A549 (cell line): ENCODE measurements at places on chromosomes 3 and 15. TPM values are rescaled to one million over a fixed set of nuclear protein-coding genes. Genes with fewer than 3 reads are reported as not detected.

GRCh38 chr3:144923046-144923775 is 951.6 kb downstream of the DIPK2A start:
- no peak for DNase-seq

DNA sequence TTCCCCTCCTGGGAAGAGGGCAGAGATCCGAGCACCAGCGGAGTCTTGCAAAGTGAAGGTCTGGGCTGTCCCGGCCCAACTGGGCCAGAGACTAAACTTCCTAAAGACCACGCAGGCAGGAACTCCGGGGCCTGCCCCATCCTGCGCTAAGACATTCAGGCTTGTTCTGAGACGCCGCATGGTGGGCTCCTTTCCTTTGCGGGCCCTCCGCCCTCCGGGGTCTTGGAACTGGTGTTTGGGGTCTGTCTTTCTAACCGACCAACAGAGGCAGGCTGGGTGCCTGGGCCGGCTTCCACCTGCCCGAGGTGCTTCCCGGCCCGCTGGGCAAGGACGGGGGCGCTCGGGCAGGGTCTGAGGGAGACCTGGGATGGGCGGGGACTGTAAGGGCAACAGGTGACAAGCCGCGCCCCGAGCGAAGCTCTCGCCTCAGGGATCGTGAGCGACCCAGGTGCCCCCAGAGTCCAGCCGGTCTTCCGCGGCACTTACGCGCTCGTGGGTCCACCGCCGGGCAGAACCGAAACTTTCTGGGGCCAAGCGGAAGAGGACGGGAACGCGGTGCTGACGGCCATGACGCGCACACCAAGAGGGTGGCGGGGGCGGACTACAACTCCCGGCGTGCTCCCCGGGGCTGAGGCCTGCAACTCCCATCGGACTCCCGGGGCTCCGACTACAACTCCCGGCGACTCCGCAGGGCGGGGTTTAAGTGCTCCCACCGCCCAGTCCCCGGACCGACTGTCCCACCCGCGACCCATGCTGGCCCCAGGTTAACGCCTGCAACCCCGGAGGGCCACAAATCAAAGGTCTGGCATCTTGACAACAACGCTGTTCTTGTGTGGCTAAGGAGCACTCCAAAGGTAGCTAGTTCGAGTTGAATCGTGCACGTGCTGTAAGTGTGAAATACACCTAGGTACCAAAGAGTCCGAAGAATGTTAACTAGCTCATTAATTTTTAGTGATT is at the start of gene FYCO1:
Gene FYCO1 (minus strand): TSS at position 589 of the 957 bp plus-strand sequence. CDS start 10,914 bp downstream, outside the sequence.
- DNase-seq = peak; percentile 84

DNA sequence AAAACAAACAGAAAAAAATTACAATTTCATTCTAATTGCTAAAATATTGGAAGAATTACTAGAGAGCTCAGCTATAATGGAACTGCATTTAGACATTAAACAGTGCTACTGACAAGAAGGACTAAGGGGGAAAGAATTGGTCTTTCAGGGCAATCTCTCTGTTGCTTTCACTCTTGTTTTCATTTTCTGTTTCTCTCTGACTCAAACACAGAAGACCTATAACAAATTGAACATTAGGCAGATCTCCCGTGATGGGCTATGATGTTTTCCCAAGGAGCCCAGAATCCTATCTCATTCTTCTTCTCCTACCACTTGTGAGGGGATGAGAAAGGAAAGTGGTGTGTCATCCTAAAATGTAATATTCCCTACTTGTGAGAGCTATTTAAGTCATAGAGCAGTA is 358.0 kb upstream of the TGFBR2 start:
- DNase-seq = no peak

Gene CHRNA7
- 1.3 to 1.5 TPM (median 1.3 TPM) in 3 replicates for polyA plus RNA-seq

- DNase-seq = no peak
Observed at GRCh38 chr3:99128235-99128634, 226.7 kb upstream of the DCBLD2 start.

Gene SPATA12
- 0.18 to 0.24 TPM (median 0.18 TPM) in 3 replicates for polyA plus RNA-seq

DNA sequence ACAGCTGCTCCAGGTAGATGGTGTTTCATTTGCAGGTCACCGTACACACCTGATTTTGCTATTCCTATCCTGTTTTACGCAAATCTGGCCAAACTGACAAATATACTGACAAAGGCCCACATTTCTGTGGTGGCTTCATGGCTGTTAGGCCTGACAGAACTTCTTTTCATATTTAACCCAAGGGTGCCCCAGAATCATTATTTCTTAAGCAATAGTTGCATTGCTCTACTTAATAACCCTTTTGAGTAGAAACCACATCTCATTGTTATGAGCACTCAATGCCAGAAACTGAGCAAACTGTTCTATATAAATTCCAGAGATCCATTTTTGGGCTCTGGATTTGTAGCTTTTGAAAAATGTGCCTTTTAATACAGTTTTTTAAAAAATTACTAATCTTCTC is 19.4 kb downstream of the ASTE1 start:
- no peak for DNase-seq

- peak; percentile 41 for DNase-seq
Observed at GRCh38 chr3:53109891-53110771, 20.1 kb downstream of the RFT1 start.

- no peak for DNase-seq
Observed at GRCh38 chr3:168090306-168091085, 5.2 kb downstream of the GOLIM4 start.

DNA sequence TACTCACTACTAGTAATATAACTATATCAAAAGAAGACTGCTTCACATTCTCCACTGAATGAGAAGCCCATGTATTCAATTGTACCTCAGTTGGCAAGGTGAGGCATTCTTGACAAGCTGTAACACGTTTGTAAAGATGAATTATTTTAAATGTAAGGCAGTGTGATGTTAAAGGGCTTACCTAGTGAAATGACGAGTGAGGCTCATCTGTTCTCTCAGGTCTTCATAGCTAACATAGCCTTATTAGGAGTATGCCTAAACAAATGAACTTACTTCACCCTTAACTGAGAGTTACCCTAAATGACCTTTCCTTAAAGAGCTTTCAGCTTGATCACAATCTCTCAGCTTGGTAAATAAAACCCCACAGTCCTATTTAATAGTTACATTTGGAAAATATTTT is 127.3 kb downstream of the FEZF2 start:
- DNase-seq = no peak
